Cardiac fibroblast (primary cell): ENCODE measurements at places on chromosomes 6 and 20.

DNA sequence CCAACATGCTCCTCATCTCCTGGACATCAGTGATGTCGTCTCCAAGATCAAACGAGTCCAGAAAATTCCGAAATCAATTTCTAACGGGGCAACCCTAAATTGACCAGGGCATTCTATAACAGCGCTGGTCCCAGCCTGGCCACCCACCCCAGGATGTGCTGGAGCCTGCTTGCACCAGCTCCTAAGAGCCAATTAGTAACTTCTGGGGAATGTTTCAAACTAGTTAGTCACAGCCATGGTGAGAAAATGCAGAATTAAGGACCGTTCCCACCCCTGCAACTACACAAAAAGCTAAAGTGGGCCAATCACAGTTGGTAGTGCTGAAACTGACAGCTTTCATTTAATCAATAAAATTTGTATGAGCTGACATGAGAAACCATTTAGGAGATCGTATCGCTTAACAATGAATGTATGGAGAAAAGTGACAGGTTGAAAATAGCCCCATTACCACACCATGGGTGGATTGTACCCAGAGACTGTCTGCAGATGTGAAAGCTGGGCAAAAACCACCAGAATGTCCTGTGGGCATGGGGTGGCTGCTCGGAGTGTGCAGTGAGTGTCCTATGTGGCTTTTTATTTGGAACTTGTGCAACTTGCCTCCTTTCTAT, 165.7 kb upstream of the AFDN start:
- DNase-seq = no peak

DNA sequence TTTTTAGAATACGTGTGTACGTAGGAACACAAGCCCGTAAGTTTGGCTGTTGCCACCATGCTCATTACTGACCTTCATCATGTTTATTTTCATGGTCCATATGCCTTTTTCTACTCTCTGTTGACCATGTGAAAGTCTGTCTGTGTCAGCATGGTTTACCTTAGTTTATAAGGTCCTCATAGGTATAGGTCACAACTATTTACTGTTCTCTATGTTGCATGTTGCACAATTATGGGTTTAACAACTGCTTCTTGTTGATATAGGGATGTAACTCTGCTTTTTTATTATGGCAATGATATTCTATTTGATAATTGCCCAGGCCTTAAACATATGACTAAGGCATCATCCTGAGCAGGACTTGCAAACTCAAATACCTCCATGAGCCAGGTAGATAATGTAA, 13.4 kb upstream of the RANBP9 start:
- DNase-seq = no peak

DNA sequence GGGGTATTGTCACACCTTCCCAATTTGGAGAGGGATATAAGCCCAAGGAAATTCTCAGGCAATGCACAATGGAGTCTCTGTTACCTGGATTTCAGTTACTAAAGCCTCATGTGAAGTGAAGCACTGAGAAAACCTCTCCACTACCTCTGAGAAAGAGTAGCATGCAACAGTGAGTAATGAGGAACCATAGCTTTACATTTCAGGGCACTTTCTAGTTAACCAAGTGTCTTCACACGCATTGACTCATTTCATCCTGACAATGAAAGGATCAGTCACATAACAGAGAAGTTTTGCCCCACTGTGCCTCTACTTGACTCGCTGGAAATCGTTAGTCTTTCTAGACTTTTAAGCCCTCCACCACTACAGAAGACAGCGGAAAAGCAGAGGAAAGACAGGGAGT, 86.2 kb upstream of the ARID1B start:
- DNase-seq = no peak

- DNase-seq = no peak
Observed at GRCh38 chr20:8948442-8949020, 120.4 kb upstream of the PLCB4 start.

DNA sequence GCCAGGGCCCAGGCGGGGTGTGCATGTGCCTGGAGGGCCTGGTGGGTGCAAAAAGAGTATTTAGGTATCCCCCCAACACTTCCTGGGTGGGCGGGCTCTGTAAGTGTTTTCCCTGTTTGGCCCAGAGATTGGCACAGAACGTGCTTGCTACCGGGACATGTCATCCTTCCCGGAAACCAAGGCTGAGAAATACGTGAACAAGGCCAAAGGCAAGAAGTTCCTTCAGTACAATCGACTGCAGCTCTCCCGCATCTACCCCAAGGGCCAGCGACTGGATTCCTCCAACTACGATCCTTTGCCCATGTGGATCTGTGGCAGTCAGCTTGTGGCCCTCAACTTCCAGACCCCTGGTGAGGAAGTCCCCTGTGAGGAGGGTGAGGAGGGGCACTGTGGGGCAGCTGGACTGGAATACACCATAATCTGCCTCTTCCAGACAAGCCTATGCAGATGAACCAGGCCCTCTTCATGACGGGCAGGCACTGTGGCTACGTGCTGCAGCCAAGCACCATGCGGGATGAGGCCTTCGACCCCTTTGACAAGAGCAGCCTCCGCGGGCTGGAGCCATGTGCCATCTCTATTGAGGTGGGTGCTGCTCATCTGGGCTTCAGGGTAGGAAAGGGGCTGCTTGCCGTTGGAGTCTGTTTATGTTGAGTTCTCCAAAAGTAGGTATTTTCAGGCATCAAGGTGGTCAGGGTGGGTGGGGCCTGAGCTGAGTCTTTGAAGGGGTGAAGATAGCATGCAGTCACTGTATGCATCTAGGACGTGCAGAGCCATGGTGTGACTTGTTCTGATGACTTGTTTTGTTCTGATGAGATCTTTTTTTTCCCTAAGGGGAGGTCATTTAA, 35.2 kb downstream of the PLCG1 start:
- peak; percentile 46 for DNase-seq

DNA sequence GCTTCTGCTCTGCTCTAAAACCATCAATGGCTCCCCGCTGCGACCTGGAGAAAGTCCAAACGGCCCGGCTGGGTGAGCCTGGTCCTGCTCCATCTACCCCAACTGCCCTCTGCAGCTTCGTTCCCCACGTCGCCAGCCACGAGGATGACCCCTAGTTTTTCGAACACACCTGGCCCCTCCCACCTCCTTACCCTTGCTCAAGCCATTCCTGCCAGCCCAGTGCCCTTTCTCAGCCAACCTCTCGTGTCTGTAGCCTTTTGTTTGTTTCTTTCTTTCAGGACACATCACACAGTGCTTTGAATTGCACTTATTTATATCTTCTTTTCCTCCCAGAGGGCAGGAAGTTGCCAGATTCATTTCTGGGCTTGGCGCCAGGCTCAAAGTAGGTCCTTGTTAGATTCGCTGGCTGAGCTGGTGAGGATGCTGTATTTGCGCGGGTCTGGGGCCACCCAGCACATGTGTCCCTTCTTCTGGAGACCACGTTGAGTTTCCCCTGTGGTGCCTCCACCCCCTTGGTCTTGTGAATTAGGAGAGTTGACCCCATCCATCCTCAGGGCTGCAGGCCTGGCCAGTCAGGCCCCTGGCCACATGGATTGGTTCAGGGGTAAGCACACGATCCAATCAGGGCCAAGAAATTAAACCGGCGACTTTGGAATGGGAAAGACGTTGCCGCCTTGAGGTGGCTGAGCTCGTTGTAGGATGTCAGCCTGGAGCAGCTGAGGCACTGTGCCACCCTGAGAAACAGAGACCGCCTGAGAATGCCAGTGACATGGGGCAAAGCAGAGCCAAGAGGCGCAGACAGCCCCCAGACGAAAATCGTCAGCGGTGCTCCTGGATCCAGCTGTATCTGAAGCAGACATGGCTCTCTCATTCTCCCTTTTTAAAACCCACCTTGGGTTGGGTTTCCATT, 156.0 kb downstream of the CEBPB start:
- peak; percentile 95 for DNase-seq

GRCh38 chr6:3356056-3356823, 97.5 kb downstream of the PSMG4 start:
- peak; percentile 60 for DNase-seq

- DNase-seq = no peak
Observed at GRCh38 chr6:46116289-46116688, 13.5 kb upstream of the ENPP4 start.
